ENCODE measurements at places on chromosomes 12 and 14.

DNA sequence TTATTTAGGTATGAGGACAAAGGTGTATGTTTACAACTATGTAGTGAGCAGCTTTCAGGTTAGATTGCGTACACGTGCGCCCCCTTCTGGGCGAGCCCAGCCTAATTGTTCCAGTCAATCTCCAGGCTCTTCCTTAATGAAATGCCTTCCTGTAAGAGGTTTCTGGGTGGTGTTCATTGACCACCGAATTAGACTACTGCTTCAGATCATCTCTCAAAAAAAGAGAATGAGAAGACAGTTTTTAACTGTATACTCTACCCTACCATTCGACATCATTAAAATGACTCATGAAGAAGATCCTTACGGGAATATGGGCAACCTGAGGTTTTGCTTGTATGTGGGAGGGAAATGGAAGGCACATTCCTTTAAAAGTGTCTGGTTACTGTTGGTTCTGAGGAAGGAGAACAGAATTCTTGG, 2.1 kb downstream of the LUM start:
- DNase-seq = no peak

GRCh38 chr12:132488127-132489077, 1.5 kb upstream of the FBRSL1 start:
- peak; percentile 38 for DNase-seq

GRCh38 chr12:31267966-31268365, 58.0 kb downstream of the SINHCAF start:
- DNase-seq = no peak

- DNase-seq = no peak
These were observed at the start of gene ASPG for GRCh38 chr14:104085032-104085888. ASPG (plus strand) TSS chr14:104085700; CDS start chr14:104085771, 71 bp downstream.

DNA sequence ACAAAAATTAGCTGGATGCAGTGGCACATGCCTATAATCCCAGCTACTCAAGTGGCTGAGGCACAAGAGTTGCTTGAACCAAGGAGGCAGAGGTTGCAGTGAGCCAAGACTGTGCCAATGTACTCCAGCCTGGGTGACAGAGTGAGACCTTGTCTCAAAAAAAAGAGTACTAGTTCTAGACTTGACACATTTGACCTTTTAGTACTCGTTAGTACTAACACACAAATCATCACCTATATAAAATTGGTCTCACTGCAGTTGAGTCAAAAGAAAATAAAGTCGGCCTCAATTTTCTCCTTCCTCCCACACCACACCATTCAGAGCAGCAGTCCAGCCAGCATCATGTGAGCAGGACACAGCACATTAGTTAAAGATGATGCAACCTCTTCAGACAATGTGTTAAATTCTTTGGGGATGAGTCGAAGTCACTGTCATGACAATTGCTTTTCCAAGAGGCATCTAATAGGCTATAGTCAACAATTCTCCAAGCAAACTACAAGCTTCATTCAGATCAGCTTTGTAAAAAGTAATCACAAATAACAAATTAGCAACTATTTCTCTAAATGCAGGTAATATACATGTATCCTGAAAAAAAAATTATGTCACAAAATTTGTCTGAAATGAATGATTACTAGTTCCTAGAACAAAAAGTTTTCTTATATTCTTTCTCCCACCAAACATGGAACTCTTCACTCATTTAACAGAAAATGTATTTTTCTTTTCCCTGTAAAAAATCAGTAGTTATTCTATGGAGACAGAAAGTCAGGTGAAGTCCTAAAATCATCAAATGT, 55.6 kb downstream of the CLIP1 start:
- no peak for DNase-seq

DNA sequence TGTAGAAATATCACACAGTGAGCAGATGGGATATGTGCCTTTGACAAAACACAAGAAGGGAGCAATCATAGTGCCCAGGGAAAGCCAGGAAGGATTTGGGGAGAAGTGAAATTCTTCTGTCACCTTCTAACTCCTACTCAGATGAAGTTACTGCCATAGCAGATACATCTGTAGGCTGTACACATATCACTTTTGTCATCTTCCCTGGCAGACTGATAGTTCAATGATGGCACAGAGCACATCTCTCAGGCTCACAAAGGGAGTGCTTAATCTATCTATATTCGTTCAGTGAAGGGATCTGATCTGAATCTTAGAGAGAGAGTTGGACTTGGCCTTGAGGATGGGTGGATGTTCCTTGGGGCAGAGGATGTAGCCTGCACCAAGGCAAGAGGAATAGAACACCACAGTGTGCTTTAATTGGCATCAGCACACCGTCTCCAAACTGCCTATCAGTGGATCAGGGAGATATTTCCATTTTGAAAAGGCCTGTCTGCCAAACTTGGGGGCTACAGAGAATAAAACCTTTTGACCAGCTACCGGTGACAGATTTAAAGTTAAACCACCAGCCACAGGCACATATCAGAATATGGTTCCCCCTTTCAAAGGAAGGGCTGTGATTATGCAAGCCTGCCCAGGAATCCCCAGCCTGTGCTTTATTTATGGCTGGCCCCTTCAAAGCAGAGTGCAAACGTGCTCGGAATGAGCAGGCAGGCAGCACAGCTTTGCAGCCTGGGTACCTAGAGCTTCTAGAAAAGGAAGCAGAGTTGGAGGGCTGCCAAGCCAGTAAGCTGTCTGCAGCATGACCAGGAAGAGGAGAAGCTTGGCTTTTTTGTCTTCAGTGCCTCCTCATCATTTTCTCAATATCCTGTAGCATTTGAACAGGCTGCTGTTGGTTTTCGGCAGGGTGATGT, 165.5 kb upstream of the DYRK2 start:
- peak; percentile 80 for DNase-seq

GRCh38 chr14:83255015-83255726, 1721.5 kb upstream of the SEL1L start:
- peak; percentile 86 for DNase-seq

GRCh38 chr14:49203676-49204075, 382.5 kb downstream of the RPS29 start:
- no peak for DNase-seq

GRCh38 chr12:4153343-4153892, 120.1 kb upstream of the CCND2 start:
- peak; percentile 84 for DNase-seq

- no peak for DNase-seq
These were observed 4.2 kb upstream of the NGDN start for GRCh38 chr14:23465261-23465660.

DNA sequence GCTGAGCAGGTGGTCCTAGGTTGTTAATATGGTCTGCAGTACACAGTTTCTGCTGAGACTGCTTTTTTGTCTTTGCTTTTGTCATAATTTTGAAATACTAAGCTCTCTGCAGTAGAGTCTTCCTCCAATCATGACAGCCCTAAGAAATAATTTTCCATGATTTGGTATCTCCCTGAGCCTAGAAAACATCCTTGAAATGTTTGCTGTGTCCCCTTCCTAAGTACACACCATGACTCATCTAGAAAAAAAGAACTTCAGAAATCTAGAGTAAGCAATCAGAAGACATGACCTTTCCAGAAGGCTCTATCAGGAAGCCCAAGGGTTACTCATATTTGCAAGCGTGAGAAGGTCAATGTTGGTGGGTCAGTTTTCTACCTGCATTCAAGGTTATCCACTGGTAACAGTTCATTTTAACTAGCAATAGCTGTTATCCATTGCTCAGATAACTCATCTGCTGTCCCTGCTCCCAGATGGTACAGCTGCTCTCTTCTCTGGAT, 16.4 kb downstream of the DAD1 start:
- DNase-seq = no peak

GRCh38 chr12:3257411-3257810, 180.2 kb downstream of the TSPAN9 start:
- DNase-seq = no peak

DNA sequence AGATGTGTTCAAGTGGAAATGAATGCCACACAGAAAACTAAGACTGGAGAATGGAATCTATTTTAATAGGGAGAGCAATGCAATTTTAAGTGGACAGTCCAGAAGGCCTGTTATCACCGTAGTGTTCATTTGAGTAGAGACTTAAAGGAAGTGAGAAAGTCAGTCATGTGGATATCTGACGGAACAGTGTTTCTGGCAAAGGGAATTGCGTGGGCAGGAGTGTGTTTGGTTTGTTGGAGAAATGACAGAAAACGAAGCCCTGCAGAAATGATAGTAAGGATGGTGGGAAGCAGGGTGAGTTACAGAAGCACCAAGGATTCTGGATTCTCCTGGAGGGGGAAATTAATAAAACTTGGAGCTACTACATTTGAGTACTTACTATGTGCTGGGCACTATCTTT, 776.6 kb downstream of the MED13L start:
- DNase-seq = no peak

GRCh38 chr12:125871811-125872594, 806.8 kb downstream of the AACS start:
- DNase-seq = no peak

- DNase-seq = no peak
These were observed 9.4 kb downstream of the SSPN start for GRCh38 chr12:26204612-26205289.

GRCh38 chr12:74728006-74728405, 190.4 kb downstream of the ATXN7L3B start:
- no peak for DNase-seq

DNA sequence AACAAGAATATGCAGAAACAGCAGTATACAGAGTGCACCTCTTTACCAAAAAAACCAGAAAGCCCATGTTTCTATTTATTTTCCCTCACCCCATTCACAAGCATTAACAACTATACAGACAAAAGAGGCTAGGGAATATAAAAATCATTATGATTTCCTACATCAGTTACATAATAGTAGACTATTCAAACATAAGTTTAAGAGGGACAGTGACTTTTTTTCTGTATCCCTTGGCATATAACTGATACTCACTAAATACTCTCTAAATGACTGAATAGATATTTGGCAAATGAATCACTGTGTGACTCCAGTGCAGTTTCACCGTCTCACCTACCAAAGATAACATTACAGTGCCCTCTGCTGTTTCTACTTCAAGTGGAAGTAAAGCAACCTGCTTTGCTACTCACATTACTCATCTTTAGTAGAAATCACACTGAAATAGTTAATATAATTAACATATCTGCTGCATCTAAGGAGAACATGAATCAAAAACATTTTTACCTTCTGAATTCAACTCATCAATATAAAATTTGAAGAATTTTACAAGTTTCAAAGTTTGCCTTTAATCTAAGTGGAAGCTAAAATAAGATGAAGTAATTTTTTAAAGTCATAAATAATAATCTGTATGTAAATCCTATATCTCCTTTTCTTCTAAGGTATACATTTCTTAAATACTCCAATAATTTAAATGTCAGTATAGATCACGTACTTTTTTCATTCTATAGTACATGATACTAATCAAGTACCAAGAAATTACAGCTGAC, 103.8 kb downstream of the OSBPL8 start:
- no peak for DNase-seq

DNA sequence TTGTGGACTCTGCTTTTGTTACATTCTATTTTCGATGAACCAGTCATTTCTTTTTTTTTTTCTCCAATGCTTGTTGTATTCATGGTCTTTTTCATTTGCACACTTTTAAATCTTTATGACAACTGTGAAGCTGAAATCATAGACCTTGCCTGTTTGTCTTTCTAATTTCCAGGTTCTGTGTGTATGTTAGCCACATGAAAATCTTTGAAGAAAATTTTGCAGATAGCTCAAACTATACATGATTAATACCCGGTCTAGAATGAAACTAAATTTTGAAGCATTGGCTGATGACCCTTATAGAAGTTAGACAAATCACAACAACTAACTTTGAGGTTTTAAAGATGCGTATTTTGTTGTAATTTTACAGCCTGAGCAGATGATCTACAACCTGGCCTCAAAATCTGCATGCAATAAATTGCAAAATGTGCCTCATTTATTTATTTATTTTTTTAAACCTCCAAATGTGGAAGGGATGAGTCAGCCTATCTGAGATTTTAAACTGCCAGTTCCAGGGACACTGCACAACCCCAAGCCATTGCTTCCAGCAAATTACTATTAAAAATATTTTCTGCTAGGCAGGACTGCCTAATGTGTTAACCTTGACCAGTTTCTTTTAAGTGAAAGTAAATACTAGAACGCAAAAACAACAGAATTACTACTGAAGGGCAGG, 96.3 kb upstream of the NAV3 start:
- DNase-seq = no peak
